Stimulated activated CD4-positive, alpha-beta T cell treated with anti-CD3 and anti-CD28 coated beads, Interleukin-15, amount 100 ng/mL, for 1 hour (primary cell): ENCODE measurements at places on chromosomes 6 and 20.

- no peak for DNase-seq
Measured at GRCh38 chr20:46552460-46553420, 2.3 kb upstream of the OCSTAMP start.

DNA sequence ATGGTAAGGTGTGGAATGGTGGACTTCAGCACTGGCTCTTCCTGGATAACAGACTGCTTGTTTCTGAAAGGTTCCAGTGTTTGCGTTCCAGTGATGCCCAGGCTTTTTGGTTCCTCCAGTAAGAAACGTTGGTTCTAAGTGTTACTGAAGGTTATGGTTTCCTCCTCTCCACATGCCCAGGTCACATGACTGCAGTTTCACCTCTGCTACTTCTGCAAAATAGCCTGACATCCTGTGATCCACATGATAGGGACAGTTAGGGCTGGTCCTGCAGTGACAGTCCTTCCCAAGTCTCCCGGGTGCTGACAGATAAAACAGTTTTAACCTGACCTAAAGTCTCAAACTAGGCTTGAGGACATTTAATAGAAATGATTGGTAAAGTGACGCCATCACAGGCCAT lies 132.2 kb upstream of the CST7 start:
- no peak for DNase-seq

- DNase-seq, result no peak
Measured at GRCh38 chr6:4613795-4614194, 162.4 kb upstream of the CDYL start.

- DNase-seq, result no peak
Measured at GRCh38 chr20:9141921-9142320, 73.0 kb downstream of the PLCB4 start.

DNA sequence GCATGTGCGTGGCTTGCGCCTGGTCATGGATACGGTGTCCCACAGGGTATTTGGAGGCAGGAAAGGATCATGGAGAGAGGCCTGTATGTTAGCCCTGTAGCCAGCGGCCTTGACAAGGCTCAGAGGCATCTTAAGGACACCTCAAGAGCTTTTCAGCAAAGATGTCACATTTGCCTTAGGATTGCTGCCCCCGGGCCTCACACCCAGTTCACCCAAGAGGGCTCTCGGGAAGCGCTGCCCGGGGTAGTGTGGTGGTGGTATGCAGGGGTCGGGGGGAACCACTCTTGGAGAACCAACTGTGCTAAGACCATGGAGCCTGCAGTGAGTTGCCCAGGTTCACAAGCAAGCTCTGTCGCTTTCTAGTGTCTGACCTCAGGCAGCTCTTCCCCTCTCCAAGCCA lies 36.9 kb upstream of the VSTM2L start:
- no peak for DNase-seq

DNA sequence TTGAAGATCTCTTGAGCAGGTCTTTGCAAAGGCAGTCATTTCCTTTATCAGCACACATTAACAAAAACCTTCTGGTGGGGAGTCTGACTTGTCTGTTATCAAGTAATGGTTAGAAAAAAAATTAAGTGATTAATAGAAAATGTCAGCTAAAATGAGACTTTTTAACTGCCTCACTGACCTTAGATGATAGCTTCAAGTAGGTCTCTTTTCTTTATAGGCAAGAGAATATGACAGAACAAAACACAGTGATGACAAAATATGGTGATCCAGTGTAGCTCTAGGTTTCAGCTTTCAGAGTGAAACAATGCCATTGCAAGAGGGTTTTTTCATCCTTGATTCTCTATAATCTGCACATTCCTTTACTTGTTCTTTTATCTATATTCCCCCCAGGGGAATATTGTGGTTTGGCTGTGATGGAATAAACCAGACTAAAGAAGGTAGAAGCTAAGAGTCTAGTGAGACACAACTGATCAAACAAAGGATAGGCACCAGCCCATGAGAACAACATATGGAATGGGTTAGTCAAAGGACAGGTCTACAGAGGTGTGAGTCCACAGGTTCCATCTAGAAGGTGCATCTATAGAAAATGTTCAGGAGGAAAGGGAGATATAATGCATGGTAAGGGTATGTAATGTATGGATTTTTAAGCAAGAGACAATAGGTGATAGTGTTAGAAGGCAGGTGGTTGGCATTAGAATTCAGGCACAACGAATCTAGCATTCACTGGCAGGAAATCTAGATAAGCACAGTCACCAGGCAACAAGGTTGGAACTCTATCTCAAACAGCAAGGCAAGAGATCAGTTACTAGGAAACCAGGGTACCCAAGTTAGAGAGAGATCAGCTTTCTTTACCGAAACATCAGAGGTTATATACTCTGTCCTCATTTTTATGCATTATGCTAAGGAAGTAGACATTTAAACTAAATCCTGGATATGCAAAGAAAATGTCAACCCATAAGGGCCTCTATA lies 228.9 kb upstream of the SMLR1 start:
- DNase-seq, result no peak

- DNase-seq, result no peak
Measured at GRCh38 chr20:2822073-2822472, 5.9 kb downstream of the TMEM239 start.

DNA sequence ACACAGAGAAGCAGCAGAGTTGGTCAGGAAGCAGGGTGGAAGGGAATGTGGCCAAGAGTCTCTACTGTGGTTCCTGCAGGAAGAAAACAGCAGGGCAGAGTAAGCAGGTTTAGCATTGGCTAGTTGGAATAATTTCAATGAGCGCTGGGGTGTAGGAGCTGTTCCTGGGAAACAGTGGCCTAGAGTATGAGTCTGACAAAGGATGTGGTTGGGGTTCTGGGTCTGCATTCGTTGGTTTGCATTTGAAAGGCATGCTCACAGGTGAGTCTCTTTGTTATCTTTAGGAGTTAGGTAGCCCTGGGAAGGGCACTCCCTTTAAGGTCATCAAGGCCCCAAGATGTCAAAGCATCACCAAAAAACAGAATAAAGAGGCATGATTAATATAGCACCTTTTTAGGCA lies 911.6 kb upstream of the SLC35B3 start:
- no peak for DNase-seq

DNA sequence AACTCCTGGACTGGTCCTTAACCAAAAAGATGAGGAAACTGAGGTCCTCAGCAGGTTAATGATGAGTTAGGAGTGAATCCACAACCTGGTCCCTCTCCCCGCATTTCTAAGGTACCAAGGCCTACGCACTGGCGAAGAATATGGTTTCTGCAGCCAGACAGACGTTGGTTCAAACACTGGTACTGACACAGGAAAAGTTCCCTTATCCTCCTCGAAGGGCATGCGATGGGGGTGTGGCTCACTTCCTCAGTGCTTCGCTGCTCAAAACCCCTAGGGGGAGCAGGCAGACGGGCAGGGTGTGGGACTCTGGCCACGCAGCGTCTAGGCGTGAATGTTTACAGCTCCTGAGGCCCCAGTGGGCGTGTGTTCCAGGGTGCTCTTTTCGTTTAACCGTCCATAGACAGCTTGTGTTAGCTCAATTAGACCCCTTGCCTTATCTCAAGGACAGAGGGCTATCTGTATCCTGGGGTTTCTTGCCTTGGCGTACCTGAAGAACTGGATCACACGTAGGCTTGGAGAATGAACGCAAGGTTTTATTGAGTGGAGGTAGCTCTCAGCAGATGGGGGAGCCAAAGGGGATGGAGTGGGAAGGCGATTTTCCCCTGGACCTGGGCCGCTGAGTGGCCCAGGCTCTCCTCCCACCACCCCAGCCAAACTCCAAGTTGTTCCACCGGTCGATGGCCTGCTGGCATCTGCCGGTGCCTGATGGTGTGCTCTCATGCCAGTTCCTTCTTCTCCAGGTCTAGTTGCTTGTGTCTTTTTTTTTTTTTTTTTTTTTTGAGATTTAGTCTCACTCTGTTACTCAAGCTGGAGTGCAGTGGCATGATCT lies 31.8 kb upstream of the PTPN1 start:
- DNase-seq, result peak; percentile 53

DNA sequence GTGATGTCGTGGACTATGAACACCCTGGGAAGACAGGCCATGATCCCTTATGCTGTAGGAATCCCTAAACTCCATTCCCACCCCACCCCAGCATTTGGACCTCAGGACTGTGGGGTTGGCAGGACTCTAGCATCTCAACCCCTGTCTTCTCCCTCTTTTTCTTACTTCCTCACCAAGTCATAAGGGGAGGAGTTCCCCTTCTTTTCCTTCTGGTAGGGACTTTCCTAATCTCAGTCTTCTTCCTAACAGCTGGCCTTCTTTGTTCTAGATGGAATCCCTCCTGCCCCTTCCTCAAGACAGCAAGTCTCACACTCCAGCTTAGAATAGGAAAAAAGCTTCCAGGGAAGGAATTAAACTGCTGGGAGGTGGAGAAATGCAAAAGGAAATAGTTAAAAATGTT lies 2.3 kb upstream of the SIRPB2 start:
- DNase-seq, result no peak

GRCh38 chr20:36336954-36337704 lies 31.0 kb downstream of the DLGAP4 start:
- DNase-seq, result no peak

- DNase-seq, result no peak
Measured at GRCh38 chr20:58894652-58895447, 42.3 kb downstream of the GNAS start.

GRCh38 chr6:147392917-147393625 lies 115.4 kb upstream of the SAMD5 start:
- DNase-seq, result no peak

DNA sequence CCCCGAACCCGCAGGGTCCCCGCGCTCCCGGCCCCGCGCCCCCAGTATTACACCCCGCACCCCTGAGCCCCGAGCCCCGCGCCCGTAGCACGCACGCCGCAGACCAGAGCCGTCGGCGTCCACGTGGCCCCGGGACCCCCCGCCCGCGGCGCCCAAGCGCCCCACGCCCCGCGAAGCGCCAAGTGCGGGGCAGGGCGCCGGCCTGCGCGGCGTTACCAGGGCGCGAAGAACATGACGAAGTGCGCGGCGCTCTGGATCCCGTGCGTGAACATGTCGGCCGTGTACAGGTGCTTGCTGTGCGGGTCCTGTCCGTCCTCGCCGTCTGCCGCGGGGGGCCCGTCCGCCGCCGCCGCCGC lies 312 bp downstream of the TXNDC5 start:
- no peak for DNase-seq

- DNase-seq, result no peak
Measured at GRCh38 chr20:34579979-34580940, 21.7 kb downstream of the MAP1LC3A start.

DNA sequence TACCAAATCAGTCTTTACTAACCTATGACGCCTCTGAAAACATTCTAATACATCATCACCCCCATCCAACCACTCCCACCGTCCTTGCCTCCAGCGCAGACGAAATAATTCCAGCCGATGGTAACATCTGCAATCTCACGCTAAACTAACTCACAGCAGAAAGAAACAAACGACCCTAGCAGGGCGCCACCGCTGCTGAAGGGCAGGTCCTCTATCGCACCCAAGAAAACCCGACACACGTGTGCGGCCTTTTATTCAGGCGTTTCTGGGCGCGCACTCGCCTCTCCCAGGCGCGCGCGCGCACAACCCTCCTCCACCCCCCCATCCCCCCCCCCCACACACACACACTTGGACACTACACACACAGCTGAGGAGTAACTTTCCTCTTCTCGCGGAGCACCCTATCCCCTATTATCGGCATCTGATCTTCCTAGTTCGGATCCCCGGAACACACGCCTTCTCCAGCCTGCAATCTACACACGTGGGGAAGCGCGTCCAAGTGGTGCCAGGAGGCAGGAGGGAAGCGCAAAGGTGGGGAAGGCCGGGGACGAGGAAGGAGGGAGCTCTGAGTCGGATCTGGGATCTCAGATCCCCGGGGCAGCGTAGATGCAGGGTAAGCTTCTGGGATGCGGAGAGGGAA lies 1.4 kb downstream of the GFOD1 start:
- DNase-seq, result peak; percentile 27

DNA sequence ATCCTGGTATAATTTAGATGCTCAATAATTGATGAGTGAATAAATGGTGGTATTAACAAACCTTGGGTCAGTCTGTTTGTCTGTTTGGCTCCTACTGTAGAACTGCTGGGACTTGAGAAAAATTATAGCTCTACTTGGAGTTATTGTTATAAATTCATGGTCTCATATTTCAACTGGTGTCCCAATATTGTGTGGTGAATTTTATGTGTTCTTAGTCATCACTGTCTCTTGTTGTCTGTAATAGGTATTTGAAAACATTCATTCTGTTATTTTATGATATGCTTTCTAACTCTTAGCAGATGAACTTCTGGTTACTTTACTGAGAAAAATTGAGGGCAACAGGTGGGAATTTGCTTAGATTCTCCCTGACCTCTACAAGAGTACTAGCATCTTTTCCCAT lies 221.4 kb downstream of the CDKAL1 start:
- DNase-seq, result no peak

DNA sequence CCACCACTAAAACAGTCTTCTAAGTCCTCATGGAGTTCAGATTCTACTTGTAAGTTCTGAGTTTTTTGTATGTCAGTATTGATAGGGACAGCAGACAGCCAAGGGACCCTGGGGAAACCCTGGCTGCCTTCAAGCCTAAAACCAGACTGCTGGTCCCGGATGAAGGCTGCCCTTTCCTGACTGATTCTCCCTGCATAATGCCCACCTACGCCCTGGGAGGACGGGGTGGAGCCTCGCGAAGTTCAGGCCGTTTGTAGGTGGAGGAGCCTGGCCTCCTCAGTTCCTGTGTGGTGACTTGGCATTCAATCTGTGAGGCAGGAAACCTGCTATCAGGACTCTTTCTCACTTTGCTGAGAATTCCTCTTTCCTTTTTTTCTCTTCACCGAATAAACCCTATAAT lies 120.3 kb upstream of the LGSN start:
- no peak for DNase-seq

- DNase-seq, result no peak
Measured at GRCh38 chr6:144066741-144067484, 28.5 kb downstream of the SF3B5 start.

DNA sequence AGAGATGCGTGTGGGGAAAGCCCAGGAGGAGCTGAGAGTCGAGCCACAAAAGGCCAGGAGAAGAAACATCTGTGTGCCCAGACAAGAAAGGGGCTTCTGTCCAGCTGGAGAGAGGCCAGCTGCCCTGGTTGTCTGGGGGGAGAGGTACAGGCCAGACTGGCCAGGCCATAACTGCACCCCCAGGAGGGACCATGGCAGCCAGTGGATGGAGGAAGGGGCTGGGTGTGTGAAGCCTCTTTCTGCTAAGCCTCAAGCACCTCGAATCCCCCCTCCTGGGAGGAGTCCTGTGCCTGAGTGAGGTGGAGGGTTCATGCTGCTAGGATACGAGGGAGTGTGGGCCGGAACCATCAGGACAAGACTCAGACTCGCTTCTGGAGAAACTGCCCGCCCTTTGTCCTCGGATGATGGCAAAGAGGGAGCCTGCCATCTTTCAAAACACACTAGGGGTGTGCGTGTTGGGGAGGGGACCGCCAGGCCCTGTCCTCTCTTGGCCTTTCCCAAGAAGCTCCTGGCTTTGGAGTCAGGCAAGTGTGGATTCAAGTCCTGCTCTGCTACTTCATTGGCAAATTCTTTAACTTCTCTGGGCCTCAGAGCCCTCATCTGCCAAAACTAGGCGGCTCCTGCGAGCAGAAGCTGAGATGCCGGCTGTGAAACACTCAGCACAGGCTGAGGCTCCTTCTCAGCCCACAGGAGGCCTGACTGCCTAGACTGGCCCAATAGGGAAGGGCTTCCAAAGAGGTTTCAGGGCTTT lies 90.3 kb downstream of the ASXL1 start:
- DNase-seq, result no peak

- no peak for DNase-seq
Measured at GRCh38 chr20:10708351-10709185, 34.8 kb upstream of the JAG1 start.
